Stimulated activated CD8-positive, alpha-beta memory T cell treated with anti-CD3 and anti-CD28 coated beads, Interleukin-2, amount 100 ng/mL, for 1 hour (primary cell): ENCODE measurements at places on chromosomes 13 and 19.

- DNase-seq, result no peak
Measured at GRCh38 chr19:19064811-19065745, 1.3 kb downstream of the SLC25A42 start.

DNA sequence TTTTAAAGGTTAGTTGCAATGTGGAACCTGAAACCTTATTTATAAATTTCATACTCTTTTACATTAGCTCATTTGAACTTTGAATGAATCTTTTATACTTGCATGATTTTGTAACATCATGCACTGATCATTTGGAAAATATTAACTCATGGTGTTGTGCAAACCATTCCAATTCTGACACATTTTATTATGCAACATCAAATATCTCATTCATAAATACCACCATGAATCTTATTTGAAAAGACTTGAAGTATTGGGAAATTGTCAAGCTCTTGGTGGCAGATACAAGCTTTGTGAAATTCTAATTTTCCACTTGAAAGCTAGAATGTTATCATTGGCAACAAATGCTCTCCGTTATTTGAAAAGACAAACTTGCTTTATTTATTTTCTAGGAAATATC lies 379.9 kb upstream of the PCDH20 start:
- no peak for DNase-seq

- no peak for DNase-seq
Measured at GRCh38 chr13:79989217-79989661, 351.7 kb downstream of the SPRY2 start.

- no peak for DNase-seq
Measured at GRCh38 chr13:59770451-59770850, 393.3 kb downstream of the DIAPH3 start.

DNA sequence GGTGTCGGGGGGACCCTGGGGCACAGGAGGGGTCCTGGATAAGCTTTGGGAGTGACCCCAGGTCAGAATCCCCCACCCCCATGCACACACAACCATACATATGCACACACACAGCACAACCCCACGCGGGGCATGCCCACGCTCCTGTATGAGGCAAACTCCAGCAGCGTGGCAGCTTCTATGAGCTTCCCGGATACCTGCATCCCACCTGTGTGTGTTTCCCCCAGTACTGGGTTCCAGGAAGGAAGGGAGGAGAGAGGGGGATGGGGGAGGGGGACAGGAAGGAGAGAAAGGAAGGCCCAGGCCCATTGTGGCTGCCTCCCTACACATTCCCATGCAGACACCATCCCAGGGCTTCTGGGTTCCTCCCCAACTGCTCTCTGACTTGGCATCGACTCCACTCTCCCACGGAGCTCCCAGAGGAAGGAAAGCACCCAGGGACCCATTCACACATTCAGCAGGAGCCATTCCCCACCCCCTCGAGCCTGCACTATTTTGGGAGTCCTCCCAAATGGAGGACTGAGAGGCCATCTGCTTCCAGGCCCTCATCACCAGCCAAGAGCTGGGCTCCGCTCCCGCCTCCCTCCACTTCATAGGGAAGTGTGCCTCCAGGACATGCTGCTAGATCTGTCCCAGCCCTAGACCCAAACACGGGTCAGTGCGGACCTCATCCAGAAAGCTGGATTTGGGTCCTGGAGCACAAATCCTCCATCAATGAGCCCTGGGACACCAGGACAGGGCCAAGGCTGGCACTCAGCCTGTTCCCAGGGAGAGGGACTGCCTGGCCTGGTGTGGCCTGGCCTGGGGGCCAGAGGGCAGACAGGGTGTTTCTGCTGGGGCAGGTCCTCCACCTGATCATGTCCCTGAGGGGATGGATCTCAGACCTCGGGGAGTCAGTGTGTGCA lies 13.2 kb downstream of the PRR36 start:
- DNase-seq, result no peak

- peak; percentile 75 for DNase-seq
Measured at GRCh38 chr19:51394050-51394836, 3.9 kb upstream of the C19orf84 start.

GRCh38 chr19:46111376-46111775 lies 13.1 kb downstream of the IGFL3 start:
- no peak for DNase-seq

GRCh38 chr13:62483774-62484173 lies 1068.1 kb upstream of the PCDH20 start:
- no peak for DNase-seq

- no peak for DNase-seq
Measured at GRCh38 chr19:53864308-53864836, 3.3 kb upstream of the MYADM start.

DNA sequence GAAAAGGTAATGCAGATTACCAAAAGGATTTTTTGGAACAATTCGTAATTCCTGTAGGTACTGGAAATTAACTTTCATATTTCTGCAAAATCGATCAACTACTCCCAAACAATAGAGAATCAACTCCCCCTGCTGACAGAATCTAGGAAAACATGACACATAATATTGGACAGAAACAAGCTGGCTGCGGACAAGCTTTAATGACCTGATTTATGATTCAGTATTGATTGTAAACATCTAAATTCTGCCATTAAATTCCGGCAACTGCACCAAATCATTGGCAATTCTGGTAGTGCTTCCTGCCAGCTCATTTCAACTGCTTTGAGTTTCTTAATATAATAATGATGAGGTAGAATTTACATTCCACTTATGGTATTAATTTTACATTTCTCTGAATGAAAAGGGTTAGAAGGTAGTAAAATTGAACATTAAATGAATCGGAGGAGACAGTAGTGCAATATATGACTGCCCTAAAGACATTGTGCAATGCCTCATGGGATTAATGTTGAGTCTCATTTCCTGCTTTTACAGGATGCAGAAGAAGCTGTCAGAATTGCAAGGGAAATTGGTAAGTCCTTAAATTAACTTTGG lies 146.5 kb downstream of the PCCA start:
- no peak for DNase-seq
